ENCODE measurements at places on chromosomes 16 and 17. TPM values are rescaled to one million over a fixed set of nuclear protein-coding genes. Genes with fewer than 3 reads are reported as not detected.

Gene CD300LD
- not detected for total RNA-seq

Gene TMEM238L
- total RNA-seq = 63.1 TPM

Gene DDX52
- 26.3 TPM for total RNA-seq

Gene GINS2
- total RNA-seq = 39.9 TPM

Gene C16orf92
- total RNA-seq = not detected

Gene CFAP97D1
- not detected for total RNA-seq

Gene TBC1D3C
- not detected for total RNA-seq

GRCh38 chr17:80187090-80187489 is 17.3 kb downstream of the CARD14 start:
- no peak overlapping the region for H3K4me3 ChIP-seq
- H3K27ac ChIP-seq = peak overlapping the region; percentile 37
- no peak for DNase-seq
- no peaks in the 10 kb centered on the region for H3K4me1 ChIP-seq
- no peaks in the 10 kb centered on the region for H3K27me3 ChIP-seq

DNA sequence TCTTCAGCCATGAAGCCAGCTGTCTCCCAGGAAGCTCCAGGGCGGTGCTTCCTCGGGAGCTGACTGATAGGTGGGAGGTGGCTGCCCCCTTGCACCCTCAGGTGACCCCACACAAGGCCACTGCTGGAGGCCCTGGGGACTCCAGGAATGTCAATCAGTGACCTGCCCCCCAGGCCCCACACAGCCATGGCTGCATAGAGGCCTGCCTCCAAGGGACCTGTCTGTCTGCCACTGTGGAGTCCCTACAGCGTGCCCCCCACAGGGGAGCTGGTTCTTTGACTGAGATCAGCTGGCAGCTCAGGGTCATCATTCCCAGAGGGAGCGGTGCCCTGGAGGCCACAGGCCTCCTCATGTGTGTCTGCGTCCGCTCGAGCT is 14.1 kb downstream of the STH start:
- no peaks in the 10 kb centered on the region for H3K4me1 ChIP-seq
- no peaks in the 10 kb centered on the region for H3K36me3 ChIP-seq
- H3K27me3 ChIP-seq = no peaks in the 10 kb centered on the region
- H3K27ac ChIP-seq = no peak overlapping the region
- no peak overlapping the region for H3K4me3 ChIP-seq

DNA sequence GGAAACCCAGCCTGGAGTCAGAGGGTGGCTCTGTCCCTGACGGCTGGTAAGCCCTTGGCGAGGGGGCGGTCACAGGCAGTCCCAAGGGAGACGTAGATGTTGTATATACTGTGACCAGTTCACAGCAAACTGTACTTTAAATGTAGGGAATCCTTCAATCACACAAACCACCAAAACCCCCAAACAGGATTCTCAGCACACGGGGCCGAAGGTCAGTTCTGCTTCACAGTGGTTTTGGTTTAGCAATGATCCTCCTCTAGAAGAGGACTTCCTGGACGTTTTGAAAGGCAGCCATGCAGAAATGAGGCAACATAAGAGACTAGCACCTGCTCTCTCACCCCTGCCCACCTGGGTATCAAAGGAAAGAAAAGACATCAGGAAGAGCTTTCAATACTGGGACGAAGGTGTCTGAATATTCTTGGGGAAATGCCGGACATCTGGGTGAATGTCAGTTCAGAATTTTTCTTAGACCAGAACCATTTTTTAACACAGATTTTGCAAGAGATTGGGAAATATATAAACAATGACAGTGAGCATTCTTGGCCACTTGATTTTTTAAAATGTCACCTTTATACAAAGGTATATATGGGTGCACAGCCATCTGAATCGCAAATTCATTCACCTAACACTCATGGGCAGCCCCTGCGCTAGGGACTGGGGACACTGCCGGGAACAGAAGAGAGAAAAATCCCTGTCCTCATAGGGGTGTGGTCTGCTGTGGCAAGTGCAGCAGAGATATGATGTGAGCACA is 74.2 kb downstream of the CRISPLD2 start:
- no peaks in the 10 kb centered on the region for H3K4me1 ChIP-seq
- no peak overlapping the region for H3K27ac ChIP-seq
- H3K27me3 ChIP-seq = no peaks in the 10 kb centered on the region
- DNase-seq = no peak
- no peaks in the 10 kb centered on the region for H3K36me3 ChIP-seq
- H3K4me3 ChIP-seq = no peak overlapping the region

DNA sequence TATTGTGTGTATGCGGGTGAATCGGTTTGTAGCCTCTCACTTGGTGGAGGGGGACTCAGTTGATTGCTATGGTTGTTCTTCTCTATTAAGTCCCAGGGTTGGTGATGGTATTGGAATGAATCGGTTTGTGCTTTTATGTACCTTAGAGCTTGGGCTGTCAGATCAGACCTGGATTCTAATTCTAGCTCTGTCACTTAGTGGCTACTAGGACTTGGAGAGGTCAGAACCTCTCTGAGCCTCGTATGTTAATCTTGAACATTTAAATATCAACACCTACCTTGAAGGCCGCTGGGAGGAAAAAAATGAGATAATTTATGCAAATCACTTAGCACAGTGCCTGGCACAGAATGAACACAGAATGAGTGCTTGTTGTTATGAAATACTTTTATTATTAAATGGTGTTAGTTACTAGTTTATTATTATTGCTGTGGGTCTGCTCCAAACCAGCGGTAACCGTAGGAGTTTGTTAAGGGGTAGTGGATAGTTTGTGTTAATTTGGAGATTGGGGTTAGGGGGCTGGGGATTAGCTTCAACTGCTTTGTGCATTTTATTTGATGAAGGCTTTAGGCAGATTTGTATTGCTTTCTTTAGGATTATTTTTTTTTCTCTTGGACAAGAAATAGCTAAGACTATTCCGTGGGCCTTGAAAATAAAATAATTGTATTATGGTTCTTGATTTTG is 3.5 kb downstream of the KDM6B start:
- H3K27me3 ChIP-seq = no peaks in the 10 kb centered on the region
- peak overlapping the region; percentile 77 for H3K4me3 ChIP-seq
- H3K27ac ChIP-seq = peak overlapping the region; percentile 100
- no peak for DNase-seq
- no peaks in the 10 kb centered on the region for H3K36me3 ChIP-seq

- H3K27me3 ChIP-seq = no peaks in the 10 kb centered on the region
- no peaks in the 10 kb centered on the region for H3K4me1 ChIP-seq
- H3K27ac ChIP-seq = no peak overlapping the region
- H3K36me3 ChIP-seq = no peaks in the 10 kb centered on the region
Measured at GRCh38 chr17:8894673-8895578, 27.5 kb upstream of the PIK3R6 start.

GRCh38 chr16:48438414-48438813 is 53.2 kb upstream of the SIAH1 start:
- H3K4me1 ChIP-seq = no peaks in the 10 kb centered on the region
- no peak overlapping the region for H3K27ac ChIP-seq
- no peak for DNase-seq
- no peaks in the 10 kb centered on the region for H3K36me3 ChIP-seq
- H3K27me3 ChIP-seq = no peaks in the 10 kb centered on the region
- no peak overlapping the region for H3K4me3 ChIP-seq

- no peak overlapping the region for H3K4me3 ChIP-seq
- no peaks in the 10 kb centered on the region for H3K36me3 ChIP-seq
- H3K27ac ChIP-seq = no peak overlapping the region
- no peaks in the 10 kb centered on the region for H3K27me3 ChIP-seq
Measured at GRCh38 chr17:77294761-77295160, 154.0 kb downstream of the SEC14L1 start.

DNA sequence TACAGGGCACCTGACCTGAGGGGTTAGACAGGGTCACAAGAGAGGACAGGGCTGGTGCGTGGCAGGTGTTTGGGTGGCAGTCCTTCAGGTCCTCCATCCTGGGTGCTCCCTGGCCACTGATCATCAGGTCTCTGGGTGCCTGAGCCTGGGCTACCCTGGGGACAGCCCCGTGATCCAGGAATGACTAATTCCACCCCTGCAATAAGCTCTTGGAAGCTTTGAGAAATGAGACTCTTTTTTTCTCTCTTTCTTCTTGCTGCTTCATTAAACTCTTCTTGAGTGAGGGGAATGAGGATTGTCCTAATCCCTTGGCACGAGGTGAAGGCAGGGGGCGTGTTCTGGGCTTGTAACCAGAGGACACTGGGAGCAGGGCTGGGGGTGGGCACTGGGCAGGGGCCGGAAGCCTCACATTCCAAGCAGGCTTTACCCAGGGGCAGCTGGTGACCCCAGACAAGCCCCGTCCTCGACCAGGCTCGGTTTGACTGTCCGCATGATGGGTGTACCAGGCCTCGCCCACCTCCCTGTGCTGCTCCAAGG is 21.4 kb upstream of the SPNS2 start:
- H3K4me1 ChIP-seq = peaks cover 33% of the 10 kb centered on the region
- H3K27me3 ChIP-seq = no peaks in the 10 kb centered on the region
- no peak overlapping the region for H3K27ac ChIP-seq
- H3K4me3 ChIP-seq = no peak overlapping the region

DNA sequence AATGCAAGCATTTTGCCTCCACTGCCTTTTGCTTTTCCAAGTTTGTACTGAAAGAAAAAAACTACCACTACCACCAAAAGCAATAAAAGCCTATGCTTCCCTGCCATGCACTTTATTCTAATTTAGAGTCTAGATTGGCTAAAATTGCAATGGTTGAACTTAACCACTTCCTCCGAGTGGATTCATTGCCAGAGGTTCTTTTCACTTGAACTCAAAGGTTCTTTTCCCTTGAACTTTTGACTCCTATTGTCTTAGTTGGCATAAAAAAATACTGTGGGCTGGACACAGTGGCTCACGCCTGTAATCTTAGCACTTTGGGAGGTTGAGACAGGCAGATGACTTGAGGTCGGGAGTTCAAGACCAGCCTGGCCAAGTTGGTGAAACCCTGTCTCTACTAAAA is 319.8 kb upstream of the GOT2 start:
- H3K36me3 ChIP-seq = no peaks in the 10 kb centered on the region
- no peak for DNase-seq
- H3K27ac ChIP-seq = no peak overlapping the region
- H3K4me3 ChIP-seq = no peak overlapping the region

GRCh38 chr17:6075845-6076244 is 5.7 kb downstream of the WSCD1 start:
- H3K4me3 ChIP-seq = no peak overlapping the region
- no peaks in the 10 kb centered on the region for H3K4me1 ChIP-seq
- no peaks in the 10 kb centered on the region for H3K27me3 ChIP-seq
- no peak overlapping the region for H3K27ac ChIP-seq
- H3K36me3 ChIP-seq = no peaks in the 10 kb centered on the region
- DNase-seq = no peak

DNA sequence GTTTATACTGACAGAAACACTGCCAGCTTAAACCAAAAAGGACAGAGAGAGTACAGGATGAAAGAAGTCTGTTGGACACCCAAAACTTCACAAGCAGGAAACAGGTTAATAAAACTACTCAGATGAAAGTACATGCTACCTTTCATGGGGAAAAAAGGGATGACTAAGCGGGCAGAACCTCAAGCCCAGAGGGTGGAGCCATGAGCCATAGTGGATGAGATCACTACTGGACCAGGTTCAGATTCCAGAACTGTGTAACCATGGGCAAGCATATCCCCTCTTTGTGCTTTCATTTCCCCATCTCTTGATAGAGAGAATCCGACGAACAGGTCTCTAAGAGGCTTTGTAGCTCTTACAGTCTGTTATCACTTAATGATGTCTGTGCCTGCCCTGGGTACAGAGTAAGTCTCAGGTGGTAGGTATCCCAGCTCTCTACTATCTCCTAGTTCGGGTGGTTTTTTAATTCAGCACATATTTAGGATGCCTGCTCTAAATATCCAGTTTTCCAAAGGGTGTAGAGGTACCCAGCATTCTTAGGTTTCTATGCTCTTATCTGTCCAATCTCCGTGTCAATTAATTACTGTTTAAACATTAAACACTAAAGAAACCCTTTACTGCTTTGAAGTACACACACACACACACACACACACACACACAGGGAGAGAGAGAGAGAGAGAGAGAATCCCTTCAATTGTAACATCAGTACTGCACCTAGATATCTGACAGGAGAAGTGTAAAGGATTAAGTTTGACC is 206.7 kb downstream of the ZNF423 start:
- DNase-seq = no peak
- no peak overlapping the region for H3K27ac ChIP-seq
- H3K4me1 ChIP-seq = no peaks in the 10 kb centered on the region
- no peak overlapping the region for H3K4me3 ChIP-seq

DNA sequence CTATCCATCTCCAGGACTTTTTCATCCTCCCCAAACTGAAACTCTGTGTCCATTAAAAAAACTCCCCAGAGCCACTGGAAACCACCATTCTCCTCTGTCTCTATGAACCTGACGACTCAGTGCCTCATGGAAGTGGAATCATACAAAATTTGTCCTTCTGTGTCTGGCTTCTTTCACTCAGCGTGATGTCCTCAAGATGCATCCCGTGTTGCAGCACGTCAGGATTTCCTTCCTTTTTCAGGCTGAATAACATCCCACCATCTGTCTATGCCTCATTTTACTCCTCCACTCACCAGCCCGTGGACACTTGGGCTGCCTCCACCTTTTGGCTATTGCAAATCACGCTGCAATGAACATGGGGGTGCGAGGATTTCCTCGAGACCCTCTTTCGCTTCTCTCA is 12.6 kb upstream of the ALDH3A1 start:
- no peaks in the 10 kb centered on the region for H3K27me3 ChIP-seq
- no peak overlapping the region for H3K4me3 ChIP-seq
- H3K4me1 ChIP-seq = no peaks in the 10 kb centered on the region
- H3K36me3 ChIP-seq = no peaks in the 10 kb centered on the region
- no peak for DNase-seq

- H3K4me3 ChIP-seq = peak overlapping the region; percentile 26
- no peak for DNase-seq
- peaks cover 32% of the 10 kb centered on the region for H3K4me1 ChIP-seq
Measured at GRCh38 chr17:81922566-81923301, 4.8 kb upstream of the SIRT7 start.

GRCh38 chr16:58379736-58380135 is 12.5 kb upstream of the GINS3 start:
- no peak overlapping the region for H3K4me3 ChIP-seq
- H3K4me1 ChIP-seq = no peaks in the 10 kb centered on the region
- no peaks in the 10 kb centered on the region for H3K36me3 ChIP-seq
- H3K27me3 ChIP-seq = peaks cover 5% of the 10 kb centered on the region
- no peak for DNase-seq
- no peak overlapping the region for H3K27ac ChIP-seq

DNA sequence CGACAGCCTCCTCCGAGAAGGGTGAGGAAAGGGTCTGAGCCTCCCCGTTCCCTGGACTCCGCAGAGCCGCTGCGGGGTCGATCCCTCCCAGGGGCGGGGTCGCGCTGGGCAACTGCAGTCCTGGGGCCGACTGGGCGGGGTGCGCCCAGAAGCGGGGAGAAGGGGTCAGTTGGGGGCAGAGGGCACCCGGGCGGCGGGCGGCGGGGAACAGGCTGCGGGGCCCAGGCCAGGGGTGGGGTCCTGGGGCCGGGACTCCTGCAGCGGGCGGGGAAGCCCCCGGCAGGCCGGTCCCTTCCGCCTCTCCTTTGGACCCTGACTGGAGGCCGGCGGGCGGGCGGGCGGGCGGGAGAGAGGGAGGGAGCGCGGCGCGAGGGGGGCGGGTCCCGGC is 352 bp downstream of the GGNBP2 start:
- no peaks in the 10 kb centered on the region for H3K27me3 ChIP-seq
